ENCODE measurements at places on chromosomes 1 and 21.

GRCh38 chr1:206004826-206005225 lies 1.6 kb upstream of the RAB7B start:
- DNase-seq, result no peak

GRCh38 chr1:5389101-5389885 lies 602.9 kb downstream of the NPHP4 start:
- DNase-seq, result peak; percentile 78

GRCh38 chr21:35436899-35437298 lies 387.8 kb upstream of the RUNX1 start:
- DNase-seq, result no peak

GRCh38 chr21:35475762-35476161 lies 426.7 kb upstream of the RUNX1 start:
- DNase-seq, result no peak

DNA sequence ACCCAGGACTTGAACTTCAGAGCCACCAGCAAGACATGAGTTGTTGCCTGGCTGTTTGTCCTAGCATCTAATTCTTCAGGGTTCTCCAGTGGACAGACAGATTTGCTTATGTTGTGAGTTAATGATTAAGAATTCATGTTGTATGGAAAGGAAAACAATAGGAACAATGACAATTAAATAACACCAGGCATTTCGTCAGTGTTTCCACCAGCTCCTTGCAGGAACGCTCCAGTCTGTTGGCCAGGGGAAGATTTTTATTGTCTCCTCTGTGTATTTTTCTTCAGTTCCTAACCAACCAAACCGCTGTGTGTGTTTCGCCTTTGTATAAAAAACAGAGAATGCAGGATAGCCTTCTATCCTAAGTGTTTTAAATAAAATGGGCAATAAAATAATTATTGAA lies 64.4 kb upstream of the PTGFR start:
- no peak for DNase-seq

DNA sequence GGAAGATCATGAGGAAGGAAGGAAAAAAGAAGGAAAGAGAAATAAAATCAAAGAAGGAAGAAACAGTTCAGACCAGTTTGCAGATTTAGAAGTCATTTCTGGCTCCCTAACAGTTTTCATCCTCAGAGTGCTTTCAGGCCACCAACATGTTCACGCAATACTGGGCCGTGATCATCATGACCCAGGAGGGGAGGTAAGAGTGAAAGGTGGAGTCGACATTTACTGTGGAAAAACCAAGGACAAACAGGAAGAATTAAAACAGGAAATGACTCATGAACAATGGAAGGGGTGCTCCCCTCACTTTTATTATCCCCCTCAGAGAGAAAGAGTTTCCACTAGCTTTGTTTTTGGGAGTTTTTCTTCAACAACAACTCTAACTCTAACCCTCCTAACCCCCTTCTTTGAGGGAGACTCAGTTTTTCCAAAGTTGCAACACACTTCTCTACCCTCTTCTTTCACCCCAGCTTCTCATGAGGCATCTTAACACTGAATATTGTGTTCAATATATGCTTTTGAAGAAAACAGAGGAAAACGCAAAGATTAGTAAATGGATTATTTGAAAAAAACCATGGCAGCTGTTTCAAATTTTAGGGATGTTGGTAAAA lies 60.4 kb downstream of the VANGL2 start:
- peak; percentile 31 for DNase-seq

DNA sequence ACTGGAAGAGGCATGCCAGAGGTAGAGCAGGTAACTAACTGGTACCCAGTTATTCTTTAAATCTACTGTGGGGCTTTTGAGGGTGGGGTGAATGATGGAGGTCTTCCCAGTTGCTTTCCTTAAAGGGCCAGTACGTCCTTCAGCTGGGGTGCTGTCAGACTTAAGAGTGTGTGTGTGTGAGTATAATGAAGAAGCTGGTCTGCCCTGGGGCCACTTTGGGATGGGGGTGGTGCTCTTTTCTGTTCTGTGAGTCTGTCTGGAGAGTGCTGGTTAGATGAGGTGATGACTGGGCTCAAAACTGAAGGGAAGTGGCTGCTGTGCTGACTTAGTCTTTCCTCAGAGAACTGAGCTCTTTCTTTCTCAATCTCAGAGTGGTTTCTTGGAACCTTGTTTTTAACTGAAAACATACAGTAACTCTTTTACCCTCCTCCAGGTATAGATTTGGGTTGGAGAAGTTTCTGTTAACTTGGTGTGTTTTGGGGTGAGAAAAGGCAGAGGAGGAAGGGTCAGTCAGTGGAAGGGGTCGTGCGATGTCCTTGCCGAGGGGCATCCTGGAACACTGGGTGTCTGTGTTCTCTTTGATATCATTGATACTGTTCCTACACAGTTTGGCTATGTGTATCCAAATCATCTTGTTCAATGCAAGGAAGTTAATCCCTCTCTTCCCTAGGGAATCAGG lies 746 bp downstream of the MACF1 start:
- peak; percentile 88 for DNase-seq

GRCh38 chr1:96367791-96368190 lies 353.8 kb upstream of the PTBP2 start:
- DNase-seq, result no peak

DNA sequence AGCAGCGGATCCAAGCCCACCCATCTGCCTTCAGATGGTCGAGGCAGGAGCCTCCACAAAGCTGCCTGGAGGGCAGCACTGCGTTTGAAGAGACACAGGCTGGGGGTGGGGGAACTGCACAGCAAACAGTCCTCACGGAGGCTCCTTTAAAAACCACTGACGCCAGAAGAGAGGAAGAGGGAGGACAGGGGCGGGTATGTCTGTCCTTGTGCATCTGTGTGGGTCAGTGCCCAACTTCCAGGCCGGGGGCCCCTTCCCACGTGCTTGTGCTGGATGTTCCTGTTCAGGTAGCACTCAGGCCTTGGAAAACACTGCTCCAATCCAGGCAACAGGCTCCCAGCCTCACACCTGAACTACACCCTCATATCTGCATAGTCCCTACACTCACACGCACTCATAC lies 7.7 kb downstream of the AHDC1 start:
- no peak for DNase-seq

DNA sequence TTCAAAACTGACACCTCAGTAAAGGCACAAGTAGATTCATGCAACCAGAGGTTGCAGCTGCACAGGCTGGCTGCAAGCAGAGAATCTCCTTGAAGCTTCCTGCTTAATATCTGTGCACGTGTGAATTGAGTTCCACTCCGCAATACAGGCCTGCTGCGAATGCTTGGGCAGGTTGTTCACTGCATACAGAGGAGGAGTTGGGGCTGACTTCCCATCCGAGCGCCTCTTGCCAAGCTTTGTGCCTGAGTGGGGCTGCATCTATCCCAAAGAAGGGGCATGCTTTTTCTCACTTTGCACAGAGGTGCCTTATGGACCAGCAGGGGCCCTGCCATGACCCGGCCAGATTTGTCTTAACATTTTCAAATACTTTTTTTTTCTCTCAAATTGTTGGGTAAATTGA lies 17.9 kb upstream of the PADI1 start:
- no peak for DNase-seq

DNA sequence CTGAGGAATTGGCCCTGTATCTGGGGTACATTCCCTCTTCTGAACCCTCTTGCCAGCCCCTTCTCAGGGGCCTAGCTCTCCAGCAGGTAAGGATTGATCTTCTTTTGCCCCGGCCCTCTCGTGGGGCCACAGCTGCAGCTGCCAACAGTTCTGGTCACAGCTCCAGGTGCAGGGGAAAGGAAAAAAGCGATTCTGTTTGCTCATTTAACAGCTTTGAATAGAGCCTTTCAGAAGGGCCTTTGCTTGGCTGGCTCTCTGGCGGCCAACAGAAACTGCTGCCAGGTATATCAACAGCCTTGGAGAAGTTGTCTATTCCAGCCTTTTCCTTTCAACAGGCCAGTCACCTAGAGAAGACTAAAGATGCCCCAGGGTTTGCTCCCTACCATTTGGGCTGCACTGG lies 16.1 kb upstream of the FMOD start:
- DNase-seq, result no peak

DNA sequence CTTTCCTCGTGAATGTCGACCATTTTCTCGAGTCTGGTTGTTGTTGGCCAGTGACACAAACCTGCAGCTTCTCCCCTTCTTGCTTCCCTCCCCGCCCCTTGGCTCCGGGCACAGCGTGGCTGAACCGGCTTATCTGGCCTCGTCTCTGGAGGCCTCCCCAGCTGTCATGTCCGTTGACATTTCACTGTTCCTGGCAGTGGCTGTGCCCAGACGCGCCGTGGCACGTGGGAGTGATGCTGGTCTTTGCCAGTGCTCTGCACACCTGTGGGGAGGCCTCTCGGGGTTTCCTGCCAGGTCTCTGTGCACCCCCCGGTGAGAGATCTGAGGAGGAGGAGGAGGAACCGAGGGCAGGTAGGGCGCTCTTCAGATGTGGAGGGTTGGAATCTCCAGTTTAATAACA lies 23.7 kb downstream of the SKI start:
- no peak for DNase-seq

DNA sequence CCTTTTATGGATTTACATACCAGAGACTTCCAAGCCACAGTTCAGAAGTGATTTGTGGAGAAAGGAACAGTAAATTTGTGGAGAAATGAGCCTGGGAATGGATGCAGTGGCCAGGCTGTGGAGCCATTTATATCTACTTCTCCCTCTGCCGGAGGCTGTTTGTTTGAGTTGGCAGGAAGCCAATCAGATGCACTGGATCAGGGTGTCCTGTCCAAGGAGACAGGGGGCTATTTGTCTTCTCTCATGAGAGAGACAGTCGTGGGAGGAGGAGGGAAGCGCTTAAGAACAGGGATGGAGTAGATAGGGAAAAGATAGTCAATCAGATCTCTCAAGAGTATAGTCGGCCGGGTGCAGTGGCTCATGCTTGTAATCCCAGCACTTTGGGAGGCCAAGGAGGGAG lies 2.8 kb upstream of the HAPLN2 start:
- DNase-seq, result no peak

DNA sequence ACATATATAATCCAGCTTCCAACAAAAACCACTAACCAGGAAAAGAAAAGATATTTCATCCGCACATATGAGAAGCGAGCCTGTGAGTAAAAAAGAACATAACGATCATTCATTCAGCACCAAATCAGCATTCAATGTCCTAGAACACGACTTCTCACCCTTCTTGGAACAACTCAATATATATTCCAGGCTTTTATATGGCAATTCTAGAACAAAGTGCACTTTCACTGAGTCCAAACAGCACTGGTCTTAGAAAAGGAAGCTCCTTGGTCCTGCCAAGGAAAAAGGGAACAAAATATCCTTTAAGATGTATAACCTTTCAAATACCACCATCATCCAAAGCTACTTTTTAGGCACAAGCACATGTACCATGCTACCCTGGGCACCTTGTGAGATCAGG lies 44.5 kb downstream of the RPL5 start:
- no peak for DNase-seq

DNA sequence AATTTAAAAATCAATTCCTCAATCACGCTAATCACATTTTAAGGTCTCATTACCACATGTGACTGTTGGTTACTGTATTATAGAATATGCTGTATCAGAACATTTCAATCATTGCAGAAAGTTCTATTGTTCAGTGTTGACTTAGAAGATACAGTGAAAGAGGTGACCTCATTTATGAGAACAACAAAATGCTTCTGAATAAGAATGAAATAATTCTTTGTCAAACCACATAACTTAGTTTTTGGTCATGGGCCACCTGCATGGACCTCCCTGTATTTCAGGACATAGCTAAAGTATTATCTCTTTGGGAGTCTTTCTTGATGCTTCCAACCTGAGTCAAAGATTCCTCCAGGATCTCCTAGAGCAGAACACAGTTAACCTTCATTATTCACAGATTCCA lies 22.3 kb downstream of the MFSD2A start:
- DNase-seq, result no peak

- no peak for DNase-seq
These were observed 46.7 kb downstream of the H3-3A start for GRCh38 chr1:226108935-226109828.

- no peak for DNase-seq
These were observed 29.9 kb upstream of the ACTL8 start for GRCh38 chr1:17725084-17725719.
